Muscle of back (tissue), 13 donors: ENCODE measurements at places on chromosomes 3 and 15. TPM values are rescaled to one million over a fixed set of nuclear protein-coding genes. Genes with fewer than 3 reads are reported as not detected.
A peak's percentile ranks its signal among the peaks of the same experiment; 100 is the strongest.

DNA sequence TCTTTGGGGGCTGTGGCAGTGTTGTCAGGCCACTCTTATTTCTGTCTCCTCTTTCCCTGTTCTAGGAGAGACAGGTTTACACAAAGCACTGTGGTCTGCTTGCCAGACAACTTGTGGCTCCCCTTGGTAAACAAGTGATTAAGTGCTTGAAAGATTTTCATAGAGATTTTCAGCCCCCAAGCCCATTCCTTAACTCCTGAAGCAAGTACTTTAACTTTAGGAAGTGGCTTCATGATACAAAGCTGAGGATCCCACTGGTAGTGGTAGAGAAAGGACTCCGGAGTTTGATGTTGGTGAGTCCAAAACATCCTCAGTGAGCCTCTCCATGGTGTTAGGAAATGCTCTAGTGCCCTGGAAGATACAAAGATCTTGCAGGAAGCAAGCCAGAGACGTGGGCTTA lies 12.0 kb downstream of the ZBTB38 start:
- DNase-seq: no peak

- no peak for DNase-seq
These were observed 53.8 kb downstream of the CDCP1 start for GRCh38 chr3:45092132-45093031.

- DNase-seq: no peak
These were observed 115.2 kb downstream of the TMEM108 start for GRCh38 chr3:133153382-133153781.

GRCh38 chr15:40714144-40714543 lies 19.2 kb downstream of the RAD51 start:
- no peak for DNase-seq

- no peak for DNase-seq
These were observed 74.2 kb downstream of the WDR76 start for GRCh38 chr15:43900996-43901395.

- DNase-seq: no peak
These were observed 191.7 kb downstream of the ATP8B4 start for GRCh38 chr15:49927189-49927861.

- DNase-seq: no peak
These were observed 1020.5 kb upstream of the CFAP20DC start for GRCh38 chr3:60070366-60070765.

DNA sequence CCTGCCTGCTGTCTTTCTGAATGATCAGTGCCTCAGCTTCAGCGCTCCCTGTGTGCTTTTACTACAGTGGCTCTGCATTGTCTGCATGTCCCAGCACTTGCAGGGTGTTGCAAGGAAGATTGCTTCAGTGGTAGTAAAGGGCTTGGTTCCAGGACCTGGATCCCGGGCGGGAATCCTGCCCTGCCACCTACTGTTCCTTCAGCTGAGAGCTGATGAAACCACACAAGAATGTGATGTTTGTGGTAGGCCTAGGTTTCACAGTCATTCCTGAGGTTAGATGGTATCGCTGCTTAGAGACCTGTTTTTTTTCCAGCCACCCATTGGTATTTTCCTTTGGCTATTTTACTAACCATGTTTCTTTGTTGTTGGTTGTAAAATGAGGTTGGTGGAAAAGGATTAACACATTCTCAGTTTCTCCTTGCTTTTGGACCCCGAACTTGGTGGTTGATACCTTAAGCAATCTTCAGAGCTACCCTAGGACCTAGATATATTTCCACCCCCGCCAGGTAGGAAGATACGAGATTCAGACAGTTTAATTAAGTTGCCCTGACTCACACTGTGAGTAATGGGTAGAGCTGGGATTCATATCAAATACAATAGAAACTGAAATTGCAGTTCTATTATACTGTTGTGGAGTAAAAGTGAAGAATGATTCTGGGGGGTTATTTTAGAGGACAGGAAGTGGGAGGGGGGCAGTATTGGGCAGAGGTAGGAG lies 11.4 kb downstream of the GPR87 start:
- DNase-seq: peak; percentile 95

DNA sequence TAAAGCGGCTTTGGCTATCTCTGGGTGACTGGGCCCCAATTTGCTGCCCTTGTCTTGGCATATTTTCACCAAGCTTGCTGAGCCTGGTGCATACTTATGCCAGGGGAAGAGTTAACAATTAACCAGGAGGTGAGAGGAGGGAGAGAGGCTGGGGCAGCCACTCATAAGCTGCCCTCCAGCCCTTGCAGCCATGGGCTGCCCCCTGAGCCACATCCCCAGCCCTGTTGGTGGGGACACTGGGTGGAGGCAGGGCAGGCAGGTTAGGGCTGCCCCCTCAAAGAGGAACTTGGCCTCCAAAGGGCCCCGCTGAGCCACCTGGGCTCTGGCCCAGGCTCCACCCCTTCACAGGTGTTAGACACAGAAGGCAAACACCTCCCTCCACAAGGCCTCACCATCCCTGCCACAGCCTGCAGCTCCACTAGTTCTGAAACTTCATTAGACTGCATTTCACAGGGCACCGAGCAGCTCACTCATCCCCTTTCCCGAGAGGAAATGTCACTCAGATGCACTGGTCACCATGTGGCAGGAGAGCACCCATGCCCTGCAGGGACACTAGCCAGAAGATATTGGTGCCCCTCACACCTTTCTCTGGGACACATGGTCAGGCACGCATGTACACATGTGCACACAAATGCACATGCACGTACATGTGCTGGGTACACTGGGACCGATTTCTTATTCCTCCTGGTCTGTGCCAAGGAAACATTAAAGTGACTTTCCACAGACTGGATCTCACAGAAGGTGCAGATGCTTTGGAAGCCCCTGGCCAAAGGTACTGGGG lies 20.2 kb downstream of the AMOTL2 start:
- no peak for DNase-seq

- DNase-seq: no peak
These were observed 30.1 kb downstream of the CCDC12 start for GRCh38 chr3:46946416-46946815.

- DNase-seq: peak; percentile 62
These were observed 1.0 kb downstream of the PRKCD start for GRCh38 chr3:53161820-53162671.

- DNase-seq: no peak
These were observed 242.5 kb downstream of the CADPS start for GRCh38 chr3:62632510-62633294.

DNA sequence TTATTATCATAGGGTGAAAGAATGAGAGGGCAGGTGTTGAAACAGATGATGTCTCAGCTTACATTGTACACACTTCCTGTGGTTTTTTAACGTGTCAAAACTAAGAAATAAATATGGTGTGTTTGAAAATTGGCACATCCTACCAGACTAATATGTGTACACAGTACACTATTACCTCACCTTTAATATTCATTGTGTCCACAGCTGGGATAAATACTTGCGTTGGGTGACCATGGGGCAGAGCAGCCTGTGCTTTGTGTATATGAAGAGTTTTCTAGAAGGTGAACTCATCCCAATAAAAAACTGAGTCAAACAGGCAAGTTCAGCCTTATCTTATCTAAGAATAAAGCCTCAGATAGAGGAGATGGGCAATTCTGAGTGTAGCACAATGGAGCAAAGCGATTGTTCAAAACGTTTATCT lies 17.3 kb downstream of the SUCNR1 start:
- DNase-seq: no peak

DNA sequence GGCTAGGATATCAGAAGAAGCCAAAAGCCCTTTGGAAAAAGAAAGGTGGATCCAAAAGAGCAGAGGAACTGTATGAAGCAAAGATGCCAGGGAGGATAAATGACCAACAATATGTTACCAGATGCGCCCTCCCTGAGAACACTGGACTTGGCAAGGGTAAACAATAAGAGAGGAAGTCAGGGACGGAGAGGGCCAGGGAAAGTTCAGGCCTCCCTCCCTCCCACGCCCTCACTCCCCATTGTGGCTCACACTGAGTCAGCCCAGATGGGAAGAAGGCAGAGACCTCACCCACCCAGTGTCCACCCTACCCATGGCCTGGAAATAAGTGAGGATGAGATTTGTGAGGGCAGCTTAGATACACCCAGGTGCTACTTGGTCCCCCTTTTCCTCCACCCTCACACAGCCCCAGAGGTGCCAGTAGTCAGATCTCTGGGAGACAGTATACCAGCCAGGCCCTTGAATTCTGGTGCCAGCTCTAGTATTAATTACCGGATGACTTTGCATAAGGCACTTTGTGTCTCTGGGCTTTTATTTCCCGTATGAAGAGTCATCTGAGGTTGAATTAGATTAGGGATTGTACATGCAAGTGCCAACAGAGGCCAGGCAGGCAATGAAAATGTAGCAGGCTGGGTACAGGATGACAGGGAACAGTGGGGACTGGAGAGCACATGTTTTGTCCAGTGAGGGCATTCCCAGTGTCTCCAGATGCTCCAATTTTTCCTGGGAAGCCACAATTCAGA lies 35.1 kb upstream of the FRMD4B start:
- DNase-seq: no peak

GRCh38 chr3:31075876-31076275 lies 181.4 kb upstream of the GADL1 start:
- DNase-seq: no peak

GRCh38 chr3:105466072-105466471 lies 99.4 kb downstream of the ALCAM start:
- DNase-seq: no peak

DNA sequence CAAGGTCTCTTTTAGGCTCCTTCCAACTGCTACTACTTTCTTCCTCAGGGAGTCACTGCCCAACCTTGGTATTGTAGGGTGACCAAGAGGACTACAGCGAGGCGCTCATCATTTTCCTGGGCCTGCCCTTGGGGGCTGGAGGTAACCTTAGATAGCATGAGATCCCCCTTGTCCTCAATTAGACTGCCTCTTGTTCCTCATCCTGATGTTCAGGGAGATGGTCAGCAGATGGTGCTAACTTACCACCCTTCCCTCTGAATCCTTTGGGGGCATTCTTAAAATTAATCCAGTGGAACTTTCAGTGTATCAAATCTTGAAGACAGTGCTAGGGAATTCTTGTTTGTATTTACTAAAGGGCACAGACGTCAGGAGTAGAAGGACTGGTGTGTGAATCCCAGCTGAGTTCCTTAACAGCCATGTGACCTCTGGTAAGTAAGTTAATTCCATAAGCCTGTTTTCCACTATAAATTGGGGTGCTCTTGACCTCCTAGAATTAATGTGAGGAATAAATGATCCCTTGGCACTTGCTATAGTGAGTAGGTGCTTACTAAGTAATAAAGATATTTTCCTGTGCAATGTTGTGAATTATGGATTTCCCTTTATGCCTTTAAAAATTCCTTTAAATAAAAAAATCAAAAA lies 4.1 kb upstream of the CLPX start:
- DNase-seq: peak; percentile 84

SNTN gene
- not detected for polyA plus RNA-seq

LRTM1 gene
- 106 TPM for polyA plus RNA-seq

GPR27 gene
- polyA plus RNA-seq: 2.8 TPM

XCR1 gene
- 0.35 TPM for polyA plus RNA-seq

RTP1 gene
- polyA plus RNA-seq: 0.13 TPM

GASK1A gene
- polyA plus RNA-seq: 8.9 TPM
